ENCODE measurements at places on chromosomes 4 and X.

- no peak for DNase-seq
These were observed 166.1 kb downstream of the CCSER1 start for GRCh38 chr4:90293320-90293719.

- peak; percentile 37 for DNase-seq
These were observed 4.0 kb downstream of the COL25A1 start for GRCh38 chr4:109298279-109299010.

DNA sequence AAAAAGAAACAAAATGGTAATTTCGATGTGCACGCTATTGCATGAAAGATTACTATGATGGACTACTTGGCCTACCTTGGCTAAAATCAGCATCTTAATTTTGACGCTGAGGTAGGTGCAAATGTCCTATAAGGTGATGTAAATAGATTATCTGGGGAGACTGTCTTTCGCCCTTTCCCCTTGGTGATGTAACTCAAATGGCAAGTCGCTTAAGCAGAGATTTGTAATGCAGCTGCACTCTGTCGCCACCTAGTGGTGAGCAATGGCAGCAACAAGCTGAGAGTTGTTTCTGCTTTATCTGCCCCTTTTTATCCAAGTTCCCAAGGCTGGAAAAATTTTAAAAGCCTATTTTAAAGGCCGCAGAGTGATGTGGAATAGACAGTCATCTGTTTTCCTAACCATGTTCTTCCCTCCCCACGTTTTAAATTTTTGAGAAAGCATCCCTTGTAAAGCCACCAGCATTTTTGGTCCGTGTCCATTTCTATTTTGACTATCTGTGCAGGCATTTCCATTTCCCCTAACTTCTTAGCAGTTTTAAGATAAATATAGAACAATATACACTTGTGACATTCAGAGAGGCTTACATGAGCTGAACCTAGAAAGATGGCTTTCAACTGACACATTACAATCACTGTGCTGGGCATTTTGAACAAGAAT is 62.4 kb upstream of the PDLIM3 start:
- DNase-seq, result peak; percentile 91

DNA sequence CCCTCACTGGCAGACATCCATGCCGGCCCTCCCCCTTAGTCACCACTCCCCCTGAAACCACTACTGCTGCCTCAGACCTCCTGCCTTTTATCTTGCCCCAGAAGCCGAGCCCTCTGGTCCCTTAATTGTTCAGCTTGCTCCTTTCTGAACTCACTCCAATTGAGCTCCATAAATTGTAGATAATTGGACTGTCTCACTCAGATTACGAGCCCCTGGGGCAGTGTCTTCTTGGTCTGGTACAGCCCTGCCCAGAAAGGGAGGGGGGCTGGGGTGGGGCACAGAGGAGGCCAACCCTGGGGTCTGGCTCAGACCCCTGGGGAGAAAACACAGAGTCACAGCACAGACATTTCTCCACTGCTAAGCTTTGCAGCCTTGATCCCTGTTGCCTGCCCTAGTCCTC is 39.4 kb downstream of the NALF2 start:
- peak; percentile 29 for DNase-seq

GRCh38 chr4:165666836-165667235 is 206.2 kb upstream of the TLL1 start:
- no peak for DNase-seq

GRCh38 chr4:158003212-158003611 is 169.6 kb downstream of the GASK1B start:
- DNase-seq, result no peak

GRCh38 chr4:78748381-78748780 is 27.8 kb upstream of the BMP2K start:
- DNase-seq, result no peak

DNA sequence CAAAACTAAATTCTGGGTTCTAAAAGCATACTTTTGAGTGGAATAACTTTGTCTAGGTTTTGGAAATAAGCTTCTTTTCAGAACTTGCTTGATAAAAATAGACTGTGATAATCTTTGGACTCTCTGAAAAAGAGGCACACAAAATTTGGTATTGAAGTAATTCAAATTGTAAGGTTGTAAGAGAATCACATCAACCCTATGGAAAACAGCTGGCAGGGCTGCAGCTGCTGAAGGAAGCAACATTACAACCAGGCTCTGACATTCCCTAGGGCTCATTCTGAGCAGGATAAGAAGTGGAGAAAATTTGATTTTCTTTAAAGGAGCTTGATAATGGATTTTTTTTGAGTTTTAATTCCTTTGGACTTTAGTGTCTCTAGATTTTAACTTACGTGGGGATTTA is 147.6 kb downstream of the FSTL5 start:
- no peak for DNase-seq

- DNase-seq, result no peak
These were observed 357.9 kb downstream of the HS3ST1 start for GRCh38 chr4:11070813-11071212.

DNA sequence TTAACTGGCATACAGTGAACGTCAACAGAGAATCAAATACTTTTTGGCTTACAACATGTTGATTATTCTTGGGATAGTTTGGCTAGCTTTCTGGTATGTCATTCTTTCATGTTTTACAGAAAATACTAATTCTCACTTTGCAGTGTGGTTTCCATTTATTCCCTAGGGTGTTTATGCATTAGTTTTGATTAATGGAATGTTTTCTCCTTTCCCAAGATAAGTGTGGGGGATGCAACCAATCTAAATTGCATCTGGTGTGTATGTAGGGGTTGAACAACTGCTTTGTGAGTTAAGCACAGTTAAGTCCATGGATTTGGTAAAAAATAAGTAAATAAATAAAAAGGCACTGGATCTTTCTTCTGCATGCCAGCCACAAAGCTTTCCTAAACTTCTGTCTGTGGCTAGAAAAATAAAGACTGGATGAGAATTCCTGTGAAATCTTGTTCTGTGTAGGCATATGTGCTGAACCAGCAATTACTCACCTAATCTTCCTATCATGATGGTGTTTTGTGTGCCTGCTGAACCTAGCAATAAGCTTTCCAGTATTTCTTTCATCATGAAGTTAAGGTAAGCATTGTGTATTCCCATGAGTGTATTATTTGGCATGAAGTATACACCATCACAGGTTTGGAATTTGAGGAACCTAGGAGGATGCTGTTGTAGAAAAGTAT is 50.6 kb upstream of the TENM3 start:
- DNase-seq, result peak; percentile 69

DNA sequence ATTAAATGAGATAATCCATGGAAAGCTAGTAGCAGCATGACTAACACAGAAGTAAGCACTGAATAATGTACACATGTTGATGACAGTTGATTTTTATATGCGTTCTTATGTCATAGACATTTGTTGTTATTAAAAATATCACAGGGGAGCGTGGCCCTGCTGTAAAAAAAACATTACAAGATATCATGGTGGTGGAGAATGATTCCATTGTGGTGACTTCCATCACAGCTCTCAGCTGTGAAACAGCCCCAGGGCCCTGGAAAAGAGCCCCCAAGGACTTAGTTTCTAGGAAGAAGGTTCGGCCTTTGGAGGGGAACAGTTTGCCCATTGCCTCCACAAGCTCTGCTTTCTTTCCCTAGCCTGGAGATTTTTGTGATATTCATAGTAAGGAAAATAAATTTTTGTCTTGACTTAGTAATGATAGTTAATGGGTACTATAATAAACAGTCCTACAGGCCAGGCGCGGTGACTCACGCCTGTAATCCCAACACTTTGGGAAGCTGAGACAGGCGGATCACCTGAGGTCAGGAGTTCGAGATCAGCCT is 49.9 kb downstream of the FAM114A1 start:
- DNase-seq, result no peak

- DNase-seq, result no peak
These were observed 54.3 kb downstream of the LRP2BP start for GRCh38 chr4:185341377-185341776.

DNA sequence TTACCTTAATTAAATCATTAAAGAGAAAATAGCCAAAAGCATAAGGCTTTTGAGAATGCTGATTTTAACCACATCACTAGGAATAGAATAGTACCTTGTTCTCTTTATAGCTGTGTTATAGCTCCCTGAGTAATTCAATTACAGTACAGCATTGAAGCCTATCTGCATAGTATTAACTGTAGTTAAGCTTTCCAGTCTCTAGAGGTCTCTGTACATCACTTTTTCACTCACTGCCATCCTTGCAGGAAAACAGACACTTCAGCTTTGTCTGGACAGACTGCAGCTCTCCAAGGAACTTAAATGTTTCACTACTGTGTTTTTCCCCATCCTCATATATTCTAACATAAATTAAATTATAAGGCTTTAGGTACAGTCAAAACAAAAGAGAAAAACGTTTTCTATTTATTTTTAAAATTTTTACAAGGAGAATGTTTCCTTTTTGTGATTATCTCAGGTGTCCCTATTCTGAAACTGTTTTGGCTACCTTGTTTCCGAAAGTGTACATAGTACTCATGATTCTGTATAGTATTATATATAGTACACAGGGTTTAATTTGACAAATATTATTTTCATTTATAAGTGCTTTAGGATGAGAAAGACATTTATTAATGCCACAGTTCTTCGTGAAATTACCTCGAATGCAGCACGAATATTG is 407.9 kb downstream of the PCDH18 start:
- DNase-seq, result peak; percentile 79

DNA sequence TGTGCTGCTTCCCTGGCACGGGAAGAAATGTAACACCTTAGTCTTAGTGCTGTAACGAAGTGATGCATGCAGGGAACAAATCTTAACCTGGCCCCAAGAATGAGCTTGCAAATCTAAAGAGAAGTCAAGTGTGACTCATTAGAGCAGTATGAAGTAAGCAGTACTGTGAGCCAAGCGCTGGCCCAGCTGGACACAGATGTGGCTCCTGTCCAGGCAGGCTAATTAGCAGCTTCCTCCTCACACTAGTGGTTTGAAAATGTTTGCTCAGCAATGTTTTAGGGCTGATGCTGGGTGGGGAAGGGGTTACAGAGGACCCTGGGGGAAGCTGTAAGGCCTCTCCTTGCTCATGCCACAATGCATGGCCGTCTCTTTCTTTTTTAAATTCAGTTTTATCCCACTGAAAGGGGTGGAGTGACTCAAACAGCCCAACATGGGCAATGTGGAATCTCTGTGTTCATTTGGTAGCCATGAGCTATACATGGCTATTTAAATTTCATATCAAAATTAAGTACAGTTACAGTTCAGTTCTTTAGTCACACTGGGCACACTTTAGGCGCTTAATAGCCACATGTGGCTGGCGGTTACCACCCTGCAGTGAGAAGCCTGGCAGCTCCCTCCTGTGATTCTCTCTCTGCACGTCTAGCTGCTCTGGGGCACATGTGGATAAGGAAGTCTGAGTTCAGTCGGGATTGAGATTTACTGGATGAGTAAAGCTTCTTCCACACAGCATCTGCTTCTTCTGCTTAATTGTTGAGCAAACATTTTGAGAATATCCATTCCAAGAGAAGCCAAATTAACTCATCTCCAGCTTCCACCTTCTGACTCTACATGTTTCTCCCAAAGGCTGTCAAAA is 48.8 kb downstream of the MAP7D2 start:
- DNase-seq, result peak; percentile 55

DNA sequence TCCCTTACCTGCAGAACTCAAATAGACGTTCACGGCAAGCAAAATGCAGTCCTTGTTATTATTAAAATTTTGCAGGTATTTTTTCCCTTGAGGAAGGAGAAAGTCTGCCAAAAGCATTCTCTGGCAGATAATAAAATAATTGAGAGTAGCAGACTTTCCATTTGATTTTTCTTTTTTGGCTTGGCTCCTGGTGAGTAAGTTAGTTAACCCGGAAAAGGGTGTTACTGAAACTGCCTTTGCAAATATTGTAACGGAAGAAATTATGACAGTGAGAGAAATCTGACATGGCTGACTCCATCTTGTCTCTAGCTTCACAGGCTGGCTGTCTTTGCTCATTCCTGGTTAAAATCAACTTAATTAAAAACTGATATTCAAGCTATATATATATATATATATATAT is 100.5 kb downstream of the GPR143 start:
- no peak for DNase-seq

DNA sequence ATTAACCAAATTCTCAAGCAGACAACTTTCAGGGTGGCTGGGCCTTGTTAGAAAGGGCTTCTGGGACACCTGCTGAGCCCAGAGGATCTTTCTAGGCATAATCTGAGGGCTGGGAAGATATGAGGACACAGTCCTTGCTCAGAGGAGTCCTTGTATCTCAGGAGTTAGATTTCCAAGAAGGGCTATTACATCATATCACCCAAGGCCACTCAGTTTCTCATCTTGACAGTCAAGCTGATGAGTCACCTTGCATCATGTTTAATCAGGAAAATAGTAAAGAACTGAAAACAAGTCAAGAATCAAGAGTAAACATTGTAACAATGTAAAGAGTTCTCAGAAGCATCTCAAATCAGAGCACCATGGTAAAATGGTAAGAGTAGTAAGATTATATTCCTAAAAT is 4.0 kb downstream of the PCYT1B start:
- no peak for DNase-seq

DNA sequence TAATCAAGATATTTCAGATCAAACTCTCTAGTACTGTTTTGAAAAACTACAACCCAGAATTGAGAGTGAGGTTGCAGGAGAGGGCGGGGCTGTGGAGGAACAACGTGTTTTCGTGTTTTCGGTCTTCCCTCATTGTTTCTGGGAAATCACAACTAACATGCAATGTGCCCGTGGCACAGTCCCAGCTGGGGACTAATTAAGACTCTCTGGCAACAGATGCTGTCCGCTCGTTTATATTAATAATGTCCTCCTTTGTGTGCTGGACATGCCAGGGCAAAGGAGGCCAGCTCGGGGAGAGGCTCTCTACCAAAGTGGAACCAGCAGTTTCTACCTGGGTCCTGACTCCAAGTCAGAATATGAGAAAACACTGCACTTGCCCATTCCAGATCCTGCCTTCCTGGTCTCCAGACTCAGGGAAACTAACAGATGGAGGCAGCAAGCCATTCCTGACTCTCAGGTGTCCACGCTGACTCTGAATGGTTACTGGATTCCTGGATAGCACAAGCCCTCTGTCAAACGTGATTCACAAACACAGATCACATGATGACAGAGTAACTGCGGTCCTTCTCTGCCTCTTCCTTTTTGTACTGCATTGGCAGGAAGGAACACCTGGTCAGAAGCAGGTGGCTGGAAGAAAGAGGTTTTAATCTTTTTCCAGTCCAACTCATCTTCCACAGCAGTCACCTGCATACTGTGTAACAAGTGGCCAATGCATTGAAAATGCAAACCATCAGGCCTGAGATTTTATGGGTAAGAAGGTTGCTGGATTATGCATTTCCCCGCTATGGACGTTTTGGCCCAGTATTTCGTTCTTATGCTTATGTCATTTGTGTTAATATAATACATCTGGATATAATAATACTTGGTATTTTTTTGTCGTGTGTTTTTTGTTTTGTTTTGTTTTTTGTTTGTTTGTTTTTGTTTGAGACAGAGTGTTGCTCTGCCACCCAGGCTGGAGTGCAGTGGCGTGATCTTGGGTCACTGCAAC is 65.0 kb downstream of the COQ2 start:
- DNase-seq, result peak; percentile 75

- DNase-seq, result peak; percentile 69
These were observed 133.9 kb downstream of the AFAP1 start for GRCh38 chr4:7805533-7806337.

- no peak for DNase-seq
These were observed 14.0 kb upstream of the PHKA2 start for GRCh38 chrX:18997916-18998315.

- DNase-seq, result no peak
These were observed 85.1 kb downstream of the APBB2 start for GRCh38 chr4:41129128-41129754.

GRCh38 chr4:120304801-120305200 is 238.2 kb upstream of the MAD2L1 start:
- DNase-seq, result no peak
